Stomach (tissue), 19 donors: ENCODE measurements at places on chromosomes 1 and 21.

DNA sequence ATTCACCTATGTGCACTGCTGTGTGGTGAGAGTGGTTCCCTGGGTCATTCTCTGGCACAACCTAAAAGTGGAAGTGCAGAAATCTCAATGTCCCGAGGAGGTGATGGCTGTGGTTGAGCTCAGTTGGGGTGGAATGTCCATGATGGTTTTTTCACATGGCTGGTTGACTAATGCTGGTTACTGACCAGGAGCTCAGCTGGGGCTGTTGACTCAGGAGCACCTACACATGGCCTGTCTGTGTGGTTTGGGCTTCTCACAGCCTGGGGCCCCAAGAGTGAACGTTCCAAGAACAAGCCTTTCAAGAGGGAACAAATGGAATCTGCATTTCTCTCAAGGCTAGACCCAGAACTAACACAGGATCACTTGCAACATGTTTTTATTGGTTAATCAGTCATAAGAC is 6.4 kb upstream of the KANK4 start:
- no peak for DNase-seq
- H3K4me3 ChIP-seq = no peak overlapping the region
- no peaks in the 10 kb centered on the region for H3K27me3 ChIP-seq
- H3K4me1 ChIP-seq = peaks cover 7% of the 10 kb centered on the region
- no peak overlapping the region for H3K27ac ChIP-seq

DNA sequence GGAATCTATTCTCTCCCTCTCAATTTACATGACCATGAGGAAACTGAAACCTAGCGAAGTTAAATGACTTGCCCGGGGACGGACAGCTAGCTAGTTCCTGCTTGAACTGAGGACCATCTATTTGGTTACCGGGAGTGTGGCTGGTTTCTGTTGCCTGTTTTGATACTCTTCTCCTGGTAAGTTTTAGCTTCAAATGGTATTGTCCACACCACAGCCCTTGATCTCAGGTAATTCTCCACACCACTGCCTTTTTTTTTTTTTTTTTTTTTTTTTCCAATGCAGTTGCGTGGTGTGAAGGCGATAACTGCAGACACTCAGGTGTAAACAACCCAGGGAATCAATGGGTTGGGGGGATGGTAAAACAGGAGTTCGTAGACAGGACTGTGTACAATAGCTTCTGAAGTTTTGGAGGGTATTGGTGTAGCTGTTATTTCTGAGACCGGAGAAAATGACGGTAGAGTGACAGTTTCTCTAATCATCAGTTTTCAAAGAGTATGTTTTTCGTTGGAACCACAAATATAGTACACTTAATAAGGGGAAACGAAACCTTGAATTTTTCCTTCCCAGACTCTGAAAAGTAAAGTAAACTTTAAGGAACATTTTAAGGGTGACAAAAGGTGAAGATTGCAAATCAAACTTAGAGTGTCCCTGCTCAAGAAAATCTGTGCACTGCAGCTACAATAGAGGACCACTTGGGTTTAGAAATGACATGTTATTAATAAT is 125.3 kb upstream of the CACYBP start:
- peak overlapping the region; percentile 65 for H3K27ac ChIP-seq
- no peaks in the 10 kb centered on the region for H3K36me3 ChIP-seq
- peak overlapping the region; percentile 42 for H3K4me3 ChIP-seq

DNA sequence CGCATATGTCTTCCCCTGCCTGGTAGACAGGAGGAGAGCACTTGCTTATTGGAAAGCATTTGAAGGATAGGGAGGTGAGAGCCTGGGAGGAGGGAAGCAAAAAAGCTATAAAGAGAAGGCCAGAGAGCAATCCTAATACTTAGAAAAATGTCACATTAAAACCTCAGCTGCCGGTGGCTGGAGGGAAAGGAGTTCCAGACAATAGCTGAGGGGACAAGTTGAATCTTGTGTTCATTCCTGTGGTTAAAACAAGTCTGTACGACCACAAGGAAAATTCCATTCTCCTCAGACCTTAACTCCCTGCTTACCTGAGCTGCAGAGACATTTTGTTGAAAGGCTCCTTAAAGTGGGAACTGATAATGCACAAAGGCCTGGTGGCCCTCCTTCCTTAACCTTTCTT is 218.8 kb upstream of the CAMK1G start:
- no peak for DNase-seq
- H3K27me3 ChIP-seq = no peaks in the 10 kb centered on the region
- no peaks in the 10 kb centered on the region for H3K36me3 ChIP-seq
- H3K27ac ChIP-seq = no peak overlapping the region
- H3K4me1 ChIP-seq = no peaks in the 10 kb centered on the region

- DNase-seq = no peak
- H3K36me3 ChIP-seq = no peaks in the 10 kb centered on the region
- H3K4me1 ChIP-seq = no peaks in the 10 kb centered on the region
- H3K4me3 ChIP-seq = no peak overlapping the region
- H3K27ac ChIP-seq = no peak overlapping the region
These were observed 80.2 kb upstream of the ACTL8 start for GRCh38 chr1:17674726-17675500.

DNA sequence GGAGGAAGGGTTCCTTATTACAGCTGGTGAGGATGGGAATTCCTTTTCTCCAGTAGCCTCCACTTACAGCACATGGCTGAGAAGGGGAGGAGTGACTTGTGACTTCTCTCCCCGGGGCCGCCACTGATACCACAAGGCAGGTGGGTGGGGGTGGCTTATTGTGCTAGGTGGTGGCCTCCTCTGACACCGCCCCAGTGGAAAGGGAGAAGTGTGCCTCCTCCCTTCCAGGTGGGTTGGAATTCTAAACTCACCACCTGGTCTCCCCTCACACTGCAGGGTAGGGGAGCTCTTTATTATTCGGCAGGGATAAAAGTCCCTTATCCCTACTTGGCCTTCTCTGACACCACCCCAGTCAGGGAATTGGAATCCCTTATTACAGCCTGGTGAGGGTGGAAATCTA is 89.5 kb downstream of the CCDC30 start:
- no peak overlapping the region for H3K27ac ChIP-seq
- H3K4me1 ChIP-seq = no peaks in the 10 kb centered on the region
- DNase-seq = no peak
- no peak overlapping the region for H3K4me3 ChIP-seq

DNA sequence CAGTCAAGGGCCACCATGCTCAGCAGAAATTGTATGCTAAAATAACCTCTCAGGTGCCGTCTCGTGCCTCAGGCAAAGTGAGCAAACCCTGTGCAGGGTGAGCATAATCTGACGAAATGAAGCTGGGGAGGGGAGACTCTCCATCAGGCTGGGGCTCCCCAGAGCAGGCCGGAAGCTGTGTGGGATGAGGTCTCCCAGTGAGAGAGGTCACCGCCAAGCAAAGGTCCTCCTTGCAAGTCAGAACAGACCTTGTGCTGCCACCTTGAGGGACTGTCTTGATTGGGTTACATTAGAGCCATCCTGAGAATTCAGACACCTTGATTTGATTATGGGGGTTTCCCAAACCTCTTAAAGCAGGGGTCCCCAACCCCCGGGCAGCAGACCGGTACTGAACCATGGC is 64.2 kb downstream of the ZNF684 start:
- H3K4me1 ChIP-seq = no peaks in the 10 kb centered on the region
- H3K27me3 ChIP-seq = no peaks in the 10 kb centered on the region
- DNase-seq = no peak

DNA sequence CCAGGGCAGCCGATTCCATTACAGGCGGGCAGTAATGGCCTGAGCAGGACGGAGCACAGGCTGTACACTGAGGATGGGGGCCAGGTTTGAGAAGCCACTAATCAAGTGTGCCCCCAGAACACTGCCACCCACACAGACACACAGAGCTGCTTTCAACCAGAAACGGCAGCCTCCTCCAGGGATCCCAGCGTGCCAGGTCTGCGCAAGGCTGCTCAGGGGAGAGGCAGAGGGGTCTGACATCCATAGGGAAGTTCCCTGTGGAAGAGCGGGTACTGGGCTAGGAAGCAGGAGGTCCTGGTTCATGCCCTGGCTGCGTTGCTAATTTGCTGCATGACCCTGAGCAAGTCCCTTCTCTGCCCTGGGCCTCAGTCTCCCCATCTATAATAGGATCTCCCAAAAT is 26.1 kb upstream of the ALDH4A1 start:
- H3K4me3 ChIP-seq = no peak overlapping the region
- H3K4me1 ChIP-seq = peaks cover 75% of the 10 kb centered on the region
- peak overlapping the region; percentile 86 for H3K27ac ChIP-seq
- no peak for DNase-seq
